ENCODE measurements at places on chromosomes 3 and 15.

DNA sequence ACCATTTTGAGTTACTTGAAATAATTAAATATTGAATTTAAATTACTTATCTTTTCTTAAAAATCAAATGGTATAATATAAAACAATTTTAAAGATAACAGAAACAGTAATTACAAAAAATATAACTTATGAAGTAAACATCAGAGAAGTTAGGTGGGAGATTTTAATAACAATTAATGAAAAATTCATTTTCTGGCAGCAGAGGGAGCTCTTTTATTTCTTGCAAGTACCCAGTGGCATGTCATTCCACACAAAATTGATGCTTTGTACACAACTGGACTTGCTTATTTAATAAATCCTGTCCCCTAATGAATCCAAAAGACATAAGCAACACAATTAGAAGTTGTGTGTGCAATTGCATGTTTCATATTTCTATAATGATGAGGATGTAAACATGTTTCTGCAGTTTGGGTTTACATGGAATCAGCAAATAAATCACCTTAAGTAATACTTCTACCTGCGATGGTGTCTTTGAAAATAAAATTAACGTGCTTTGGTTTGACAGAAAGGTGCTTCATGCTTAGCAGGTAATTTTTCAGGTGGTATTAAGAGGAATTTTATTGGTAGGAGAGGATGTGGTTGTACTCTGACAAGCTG lies 861.3 kb downstream of the ZPLD1 start:
- no peak for DNase-seq

DNA sequence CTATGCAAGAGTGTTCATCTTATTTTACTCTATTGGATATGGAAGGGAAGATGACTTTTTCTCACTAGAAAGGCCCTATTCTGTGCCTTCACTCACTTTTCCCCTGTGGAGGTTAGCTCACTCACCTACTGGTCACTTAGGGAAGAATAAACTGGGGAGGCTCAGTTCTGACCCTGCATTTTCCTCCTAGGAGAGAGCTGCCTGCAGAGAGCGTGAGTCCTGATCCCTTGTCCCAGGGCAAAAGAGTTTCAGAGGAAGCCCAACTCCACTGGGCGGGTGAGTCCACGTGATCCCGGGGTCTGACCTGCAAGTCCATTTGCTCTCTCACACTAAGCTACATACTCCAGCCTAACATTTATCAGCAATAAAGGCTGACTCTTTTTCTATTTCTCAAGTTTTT lies 8.4 kb downstream of the MORC1 start:
- no peak for DNase-seq

- DNase-seq: no peak
Observed at GRCh38 chr3:99319450-99319849, 318.9 kb upstream of the COL8A1 start.

GRCh38 chr3:74518610-74519009 lies 95.8 kb downstream of the CNTN3 start:
- no peak for DNase-seq

GRCh38 chr3:122563717-122564025 lies 429 bp downstream of the PARP9 start:
- no peak for DNase-seq

- no peak for DNase-seq
Observed at GRCh38 chr3:114126461-114126860, 52.4 kb downstream of the DRD3 start.

GRCh38 chr3:100402256-100402655 lies 917 bp downstream of the LNP1 start:
- DNase-seq: no peak

- DNase-seq: no peak
Observed at GRCh38 chr15:94838281-94838680, 606.9 kb downstream of the MCTP2 start.

DNA sequence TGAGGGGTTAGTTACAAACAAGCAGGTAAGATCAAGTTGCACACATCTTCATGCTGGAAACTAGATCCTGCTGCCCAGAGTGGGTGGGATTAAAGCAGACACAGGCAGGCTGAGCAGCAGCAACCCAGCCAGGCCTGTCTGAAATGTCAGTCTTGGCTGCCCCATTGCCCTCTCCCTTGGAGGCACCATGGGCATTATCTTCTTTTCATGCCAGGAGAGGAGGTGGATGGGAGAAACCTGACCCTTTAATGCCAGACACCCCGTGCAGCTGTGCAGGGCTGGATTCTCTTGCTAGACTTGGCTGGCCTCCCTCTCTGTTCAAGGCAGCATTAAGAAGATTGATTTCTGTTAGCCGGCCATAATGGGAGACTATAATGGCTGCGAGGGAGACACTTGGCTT lies 23.0 kb upstream of the EPHB1 start:
- DNase-seq: no peak

DNA sequence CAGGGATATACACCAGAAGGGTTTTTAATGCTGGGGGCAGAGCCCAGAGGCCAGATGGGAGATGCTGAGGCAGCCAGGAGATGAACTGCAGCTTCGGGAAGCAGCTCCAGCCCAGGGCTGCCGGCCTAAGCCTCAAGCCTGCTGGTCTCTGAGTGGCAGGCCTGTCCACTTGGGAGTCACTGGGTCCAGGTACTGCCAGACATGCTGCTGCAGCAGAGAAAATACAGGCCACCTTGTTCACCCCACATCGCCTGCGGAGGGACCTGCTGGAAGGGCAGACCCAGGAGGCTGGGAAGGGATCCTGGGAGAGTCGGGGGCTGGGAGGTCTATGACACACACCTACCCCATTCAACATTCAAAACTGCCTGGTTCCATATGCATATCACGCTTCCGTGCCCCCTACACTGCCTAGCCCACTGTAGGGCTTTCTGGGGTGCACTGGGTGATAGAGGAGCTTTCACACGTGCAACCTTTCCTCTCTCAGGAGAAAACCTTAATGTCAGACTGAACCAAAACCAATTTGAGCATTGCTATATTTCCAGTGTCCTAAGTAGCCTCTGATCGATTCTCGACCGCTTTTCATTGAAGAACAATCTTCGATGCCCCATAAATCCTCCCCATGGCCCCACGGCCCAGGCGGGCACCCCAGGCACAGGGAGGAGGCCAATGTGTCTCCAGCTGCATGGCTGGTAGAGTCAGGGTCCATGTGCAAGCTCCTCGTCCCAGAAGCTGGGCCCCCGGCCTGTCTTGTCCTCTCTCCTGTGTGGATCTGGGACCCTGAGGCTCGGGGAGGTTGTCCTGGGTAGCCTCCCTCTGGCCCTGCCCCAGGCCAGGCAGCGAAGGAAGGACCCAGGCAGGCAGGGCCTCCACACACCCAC lies 147.4 kb downstream of the ATP10A start:
- DNase-seq: no peak

DNA sequence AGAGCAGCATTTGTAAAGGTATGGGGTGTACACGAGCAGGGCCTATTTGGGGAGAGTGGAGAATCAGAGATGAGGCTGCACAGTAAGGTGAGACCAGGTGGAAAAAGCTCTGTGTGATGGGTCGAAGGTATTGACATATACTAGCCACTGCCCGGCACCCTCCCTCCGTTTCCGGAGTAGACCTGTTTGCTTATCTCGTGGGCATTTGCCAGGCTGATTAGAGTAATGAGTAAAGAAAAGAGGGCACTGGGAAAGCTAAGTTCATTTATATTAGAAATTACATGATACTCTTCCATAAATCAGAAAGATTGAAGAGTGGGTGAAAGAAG lies 46.2 kb upstream of the ATG7 start:
- DNase-seq: no peak

GRCh38 chr15:66390678-66391077 lies 4.0 kb downstream of the MAP2K1 start:
- DNase-seq: no peak

DNA sequence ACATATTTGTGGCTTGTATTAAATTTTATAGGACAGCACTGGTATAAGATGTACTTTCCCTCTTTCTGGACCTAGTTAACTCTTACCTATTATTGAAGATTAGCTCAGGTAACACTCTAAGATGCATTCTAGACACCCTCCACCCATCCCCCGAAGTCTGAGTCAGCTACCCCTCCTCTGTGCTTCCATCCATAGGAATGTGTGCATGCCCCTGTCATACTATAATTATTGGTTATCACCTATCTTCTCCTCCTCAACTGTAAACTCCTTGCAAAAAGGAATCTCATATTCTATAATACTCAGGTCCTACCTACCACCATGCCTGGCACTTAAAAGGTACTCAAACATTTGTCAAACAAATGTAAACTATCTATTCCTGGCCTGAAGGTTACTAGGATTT lies 3.0 kb downstream of the PEAK1 start:
- no peak for DNase-seq

- no peak for DNase-seq
Observed at GRCh38 chr3:31690771-31691170, 158.0 kb downstream of the STT3B start.

GRCh38 chr3:149618151-149619123 lies 39.4 kb downstream of the WWTR1 start:
- no peak for DNase-seq

- no peak for DNase-seq
Observed at GRCh38 chr3:194421-194820, 2.1 kb upstream of the CHL1 start.

DNA sequence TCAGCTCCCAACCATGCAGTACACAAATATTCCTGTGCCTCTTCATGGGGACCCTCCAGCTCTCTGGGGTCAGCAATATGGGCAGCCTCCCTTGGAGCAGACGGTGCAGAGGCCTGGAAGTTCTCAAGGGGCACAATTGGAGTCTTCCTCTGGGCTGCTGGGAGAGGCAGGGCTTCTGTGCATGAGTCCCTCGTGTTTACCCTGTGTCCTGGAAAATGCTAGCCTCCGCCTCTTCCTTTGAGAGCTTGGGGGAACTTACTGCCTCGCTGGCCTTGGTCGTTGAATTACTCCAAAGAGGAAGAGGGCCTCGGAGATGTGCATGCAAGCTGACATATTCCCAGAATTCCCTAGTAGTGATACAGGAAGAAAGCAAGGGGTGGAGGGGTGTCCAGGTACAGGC lies 284.4 kb upstream of the IGF1R start:
- no peak for DNase-seq

- no peak for DNase-seq
Observed at GRCh38 chr15:27831384-27832236, 267.5 kb downstream of the OCA2 start.

- DNase-seq: no peak
Observed at GRCh38 chr3:58034738-58035523, 26.7 kb downstream of the FLNB start.

DNA sequence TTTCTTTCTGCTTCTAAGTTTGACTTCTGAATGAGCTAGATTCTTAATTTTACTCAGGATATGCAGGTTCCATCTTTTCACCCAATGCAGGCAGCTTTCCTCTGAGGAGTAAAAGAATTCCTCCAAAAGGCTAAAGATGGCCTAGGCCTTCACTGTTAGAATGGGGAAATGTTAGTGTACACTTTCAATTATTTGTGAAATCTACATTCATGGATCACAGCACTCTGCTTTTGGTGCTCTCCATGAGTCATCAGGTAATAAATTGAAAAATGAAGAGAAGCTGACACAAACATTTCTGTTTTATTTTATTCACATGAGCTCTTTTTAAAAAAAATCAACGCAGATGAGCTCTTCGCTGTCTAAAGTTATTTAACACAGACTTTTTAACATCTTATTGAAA lies 502.5 kb upstream of the GOLIM4 start:
- no peak for DNase-seq

GRCh38 chr3:173078525-173078924 lies 62.5 kb downstream of the SPATA16 start:
- no peak for DNase-seq

- no peak for DNase-seq
Observed at GRCh38 chr15:91622711-91623342, 230.7 kb upstream of the SLCO3A1 start.

DNA sequence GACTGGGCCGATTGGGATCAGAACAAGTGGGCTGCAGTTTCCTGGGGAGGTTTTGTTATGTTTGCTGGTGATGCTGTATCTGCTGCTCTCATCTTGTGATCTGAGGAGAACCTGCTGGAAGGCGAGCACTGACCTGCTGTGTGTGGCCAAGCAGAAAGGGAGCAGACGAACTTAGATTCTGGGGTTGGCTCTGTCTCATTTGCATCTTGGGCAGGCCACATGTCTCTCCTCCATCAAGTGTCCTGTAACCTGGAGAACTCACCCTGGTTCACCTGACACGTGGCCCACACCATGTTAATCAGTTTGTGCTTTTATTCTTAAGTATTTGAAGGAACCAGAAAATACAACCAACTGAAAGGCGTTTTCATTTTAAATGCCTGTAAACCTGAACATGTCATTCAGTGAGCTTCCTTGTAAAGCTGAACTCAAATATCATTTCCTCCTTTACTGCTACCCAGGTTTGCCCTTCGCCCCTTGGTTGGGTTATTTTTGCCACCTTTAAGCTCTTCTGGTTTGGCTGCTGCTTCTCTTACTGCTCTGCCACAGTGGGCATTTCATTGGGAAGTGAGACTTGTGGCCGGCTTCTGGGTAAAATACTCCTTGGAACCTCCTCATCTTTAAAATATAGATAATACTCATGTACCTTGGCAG lies 33.5 kb upstream of the TRAK1 start:
- no peak for DNase-seq

DNA sequence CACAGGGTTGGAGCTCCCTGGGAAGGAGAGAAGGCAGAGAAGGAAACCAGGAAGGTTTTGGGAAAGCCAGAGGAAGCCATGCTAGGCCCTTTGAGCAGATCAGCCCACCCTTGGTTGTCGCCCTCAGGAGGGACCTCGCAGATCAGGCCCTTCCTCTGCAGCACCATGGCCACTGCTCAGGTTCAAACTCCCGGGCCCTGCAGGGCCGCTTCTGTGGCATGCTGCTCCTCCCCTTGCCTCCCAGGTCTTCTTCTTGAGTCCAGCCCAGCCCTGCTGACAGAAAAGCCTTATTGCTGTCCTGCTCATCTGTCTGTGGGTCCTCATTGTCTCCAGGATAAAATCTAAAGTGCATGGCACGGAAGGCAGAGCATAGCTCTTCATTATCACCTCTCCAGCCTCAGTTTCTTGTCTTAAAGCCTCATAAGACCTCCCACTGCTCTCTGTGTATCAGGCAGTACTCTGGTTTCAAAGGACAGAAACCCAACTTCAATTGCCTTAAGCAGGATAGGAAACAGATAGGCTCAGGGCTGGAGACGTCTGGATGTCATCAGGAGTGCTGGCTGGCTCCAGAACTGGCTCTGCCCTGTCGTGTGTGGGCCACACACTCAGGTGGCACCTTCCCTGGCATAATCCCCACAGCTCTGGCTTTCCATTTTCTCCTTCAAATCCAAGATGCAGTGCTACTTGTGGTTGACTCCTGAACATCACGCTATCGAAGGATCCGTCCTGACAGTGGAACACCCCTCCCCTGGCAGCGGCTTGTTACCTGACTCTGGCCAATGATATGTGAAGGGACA lies 118.5 kb downstream of the EEFSEC start:
- no peak for DNase-seq
